Cardiac muscle cell (in vitro differentiated cells and primary cell): ENCODE measurements at places on chromosomes 11 and 22.
A peak's percentile ranks its signal among the peaks of the same experiment; 100 is the strongest.

GRCh38 chr22:39174498-39175352, 22.2 kb upstream of the CBX7 start:
- peak; percentile 79 for DNase-seq

DNA sequence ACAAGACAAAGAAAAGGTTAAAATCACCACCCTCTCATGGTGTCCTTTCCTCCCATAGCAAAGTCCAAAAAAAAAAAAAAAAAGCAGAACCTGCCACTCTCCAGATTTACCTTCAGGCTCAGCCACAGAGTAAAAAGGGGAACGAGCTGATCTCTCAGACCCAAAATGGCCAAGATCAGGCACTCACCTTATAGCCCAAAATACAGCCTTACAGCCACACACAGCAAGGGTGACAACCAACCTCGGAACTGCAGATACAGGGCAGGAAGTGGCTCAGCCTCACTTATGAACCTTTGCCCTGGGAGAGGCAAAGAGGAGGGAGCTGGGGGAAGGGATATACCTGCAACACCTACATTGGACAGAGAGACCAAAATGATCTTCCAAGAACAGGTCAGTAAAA, 4.5 kb downstream of the FHIP1B start:
- DNase-seq = no peak

GRCh38 chr22:48560389-48560751, 1267.3 kb downstream of the BRD1 start:
- no peak for DNase-seq

- DNase-seq = peak; percentile 9
Observed at GRCh38 chr11:96062134-96062533, 138.2 kb upstream of the MTMR2 start.

DNA sequence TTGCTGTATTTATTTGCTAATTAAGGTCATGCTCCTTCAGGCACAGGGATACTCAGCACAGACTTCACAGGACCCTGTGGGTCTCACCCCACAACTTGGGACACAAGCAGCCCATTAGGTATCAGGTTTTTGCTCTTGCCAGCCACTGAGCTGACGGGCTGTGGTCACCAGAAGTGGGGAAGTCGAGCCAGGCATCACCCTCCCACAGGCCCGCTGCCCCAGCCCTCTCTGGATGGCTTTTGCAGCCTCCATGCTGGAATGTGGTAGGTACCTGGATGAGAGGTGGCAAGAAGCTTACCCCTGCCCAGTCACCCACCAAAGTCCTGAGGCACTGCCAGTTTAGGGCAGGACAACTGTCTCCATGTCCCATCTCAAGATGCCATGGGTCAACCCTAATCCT, 88.4 kb downstream of the PAX6 start:
- DNase-seq = no peak

GRCh38 chr11:116065986-116066385, 561.8 kb upstream of the CADM1 start:
- no peak for DNase-seq

GRCh38 chr11:33396361-33396760, 139.2 kb downstream of the HIPK3 start:
- no peak for DNase-seq

DNA sequence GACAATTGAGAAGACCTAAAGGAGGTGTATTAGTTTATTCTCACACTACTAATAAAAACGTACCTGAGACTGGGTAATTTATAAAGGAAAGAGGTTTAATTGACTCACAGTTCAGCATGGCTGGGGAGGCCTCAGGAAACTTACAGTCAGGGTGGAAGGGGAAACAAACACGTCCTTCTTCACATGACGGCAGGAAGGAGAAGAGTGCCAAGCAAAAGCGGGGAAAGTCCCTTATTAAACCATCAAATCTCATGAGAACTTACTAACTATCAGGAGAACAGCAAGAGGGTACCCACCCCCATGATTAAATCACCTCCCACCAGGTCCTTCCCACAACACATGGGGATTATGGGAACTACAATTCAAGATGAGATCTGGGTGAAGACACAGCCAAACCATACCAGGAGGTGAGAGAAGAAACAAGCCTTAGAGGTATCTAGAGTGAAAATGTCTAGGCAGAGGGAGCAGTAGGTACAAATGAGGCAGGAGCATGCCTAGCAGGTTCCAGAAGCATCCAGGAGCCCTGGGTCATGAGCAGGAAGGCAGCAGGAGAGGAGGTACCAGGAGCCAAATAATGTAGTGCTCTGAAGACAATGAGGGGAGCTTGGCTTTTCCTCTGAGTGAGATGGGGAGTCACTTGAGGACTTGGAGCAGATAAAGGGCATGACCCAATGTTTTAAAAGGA, 31.6 kb downstream of the IL10RA start:
- DNase-seq = no peak

GRCh38 chr11:78081583-78081982, 1.9 kb upstream of the NDUFC2 start:
- DNase-seq = no peak

DNA sequence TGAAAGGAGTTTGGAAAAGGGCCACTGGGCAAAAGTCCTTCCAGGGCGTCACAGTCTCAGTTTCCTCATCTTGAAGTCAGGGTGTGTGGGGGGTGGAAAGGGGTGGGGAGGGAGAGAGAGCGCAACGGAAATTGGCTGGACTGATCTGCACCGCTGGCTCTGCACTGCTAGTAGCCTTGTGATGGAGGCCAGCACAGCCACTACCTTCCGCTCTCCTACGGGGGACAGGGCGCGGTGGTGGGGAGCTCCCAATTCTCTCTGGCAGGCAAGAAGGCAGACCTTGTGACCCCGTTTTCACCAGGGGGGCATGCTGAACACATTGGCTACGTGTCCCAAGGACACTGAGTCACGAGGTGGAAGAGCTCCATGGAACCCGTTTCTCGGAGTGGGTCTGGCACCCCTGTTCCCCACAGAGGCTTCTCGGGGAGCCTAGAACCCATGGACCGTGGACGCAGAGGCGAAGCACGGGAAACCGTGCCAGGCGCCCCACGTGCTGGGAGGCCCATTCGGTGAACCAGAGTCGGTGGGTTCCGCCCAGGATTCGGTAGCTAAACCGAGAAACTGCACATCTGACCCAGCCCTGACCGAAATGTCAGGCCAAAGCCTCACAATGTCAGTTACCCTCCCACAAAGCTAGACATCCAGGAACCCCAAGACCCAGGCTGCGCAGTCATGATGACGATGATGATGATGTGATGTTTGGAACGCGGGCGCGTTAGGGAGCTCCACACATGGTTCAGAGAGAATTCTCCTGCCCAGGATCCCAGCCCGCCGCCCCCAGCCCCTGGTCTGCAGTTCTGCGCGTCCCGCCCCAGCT, 28.3 kb upstream of the WNT11 start:
- no peak for DNase-seq

DNA sequence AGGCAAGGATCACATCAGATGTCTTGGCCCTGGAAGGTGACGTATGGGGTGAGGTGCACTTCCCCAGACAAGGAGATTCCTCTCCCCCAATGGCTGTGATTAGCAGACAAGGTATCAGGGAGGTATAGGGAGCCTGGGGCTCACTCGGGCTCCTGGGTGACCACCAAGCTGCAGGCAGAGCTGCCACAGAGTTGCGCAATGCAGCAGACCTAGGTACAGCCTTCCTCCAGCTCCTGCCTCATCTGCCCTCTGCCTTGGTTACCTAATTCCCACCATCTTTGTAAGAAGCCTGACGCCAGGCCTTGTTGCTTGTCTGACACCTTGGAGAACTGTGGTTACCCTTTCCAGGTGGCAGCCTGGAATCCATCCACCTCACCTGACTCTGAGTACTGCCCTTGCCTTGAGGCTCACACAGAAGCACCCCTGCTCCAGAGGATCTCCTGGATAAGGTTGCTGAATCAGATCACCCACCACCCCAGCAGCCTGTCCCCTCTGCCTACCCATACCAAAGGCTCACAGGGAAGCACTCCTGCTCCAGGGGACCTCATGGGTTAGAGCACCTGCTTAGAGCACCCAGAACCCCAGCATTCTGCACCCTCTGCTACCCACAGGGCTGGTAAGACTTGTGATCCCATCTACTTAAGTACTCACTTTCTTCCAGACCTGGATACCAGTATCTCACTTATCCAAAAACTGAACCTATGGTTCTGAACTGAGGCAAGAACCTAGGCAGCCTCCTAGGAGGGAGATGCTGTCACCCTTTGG, 40.4 kb downstream of the GAB4 start:
- DNase-seq = no peak

DNA sequence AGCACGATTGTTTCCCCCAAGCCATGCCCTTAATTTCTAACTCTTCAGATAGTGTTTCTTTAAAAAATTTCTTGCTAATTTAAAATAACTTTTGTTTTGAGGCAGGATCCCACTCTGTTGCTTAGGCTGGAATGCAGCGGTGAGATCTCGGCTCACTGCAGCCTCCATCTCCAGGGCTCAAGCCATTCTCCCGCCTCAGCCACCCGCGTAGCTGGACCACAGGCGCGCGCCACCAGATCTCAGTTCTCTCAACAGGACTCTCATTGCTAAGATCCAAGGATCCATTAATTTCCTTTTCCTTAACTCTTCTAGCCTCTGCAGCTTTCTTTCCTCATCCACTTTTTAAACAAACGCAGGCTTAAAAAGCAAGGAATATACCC, 327 bp upstream of the MED17 start:
- DNase-seq = no peak

DNA sequence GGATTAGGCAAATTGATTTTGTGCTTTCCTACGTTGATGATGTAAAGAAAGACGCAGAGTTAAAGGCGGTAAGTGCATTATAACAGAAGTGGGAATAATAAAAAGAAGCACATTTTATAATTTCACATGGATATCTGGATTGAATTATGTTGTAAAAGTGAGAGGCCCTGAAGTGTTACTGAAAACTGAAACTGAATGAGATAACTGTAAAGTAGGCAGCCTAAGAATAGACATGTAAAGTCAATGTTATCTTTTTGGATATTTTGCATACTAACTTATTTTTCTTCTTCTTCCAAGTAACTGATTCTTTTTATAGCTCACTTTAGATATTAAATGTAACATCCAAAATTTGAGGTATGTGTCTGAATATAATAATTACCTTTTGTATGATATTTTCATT, 28.3 kb downstream of the ANO5 start:
- no peak for DNase-seq

DNA sequence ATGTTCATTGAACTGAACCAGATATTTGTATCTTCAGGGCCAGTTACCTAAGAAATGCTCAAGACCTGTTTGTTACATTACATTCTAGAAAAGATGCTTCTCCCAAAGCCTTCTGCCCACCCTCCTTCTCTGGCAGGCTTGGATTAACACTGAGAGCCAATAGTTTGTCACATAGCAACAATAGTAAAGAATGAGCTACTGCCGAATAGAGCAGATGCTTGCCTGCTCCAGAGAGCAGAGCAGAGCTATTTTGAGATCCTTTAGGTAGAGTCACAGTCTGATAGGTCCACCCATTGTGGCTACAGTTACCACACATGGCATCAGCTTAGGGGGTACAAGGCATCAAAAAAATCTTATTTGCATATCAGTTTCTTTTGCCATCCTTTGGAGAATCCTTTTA, 13.5 kb upstream of the EP300 start:
- no peak for DNase-seq

GRCh38 chr11:27310707-27311106, 52.3 kb downstream of the CCDC34 start:
- DNase-seq = no peak

- DNase-seq = peak; percentile 37
Observed at GRCh38 chr11:14386895-14387480, 28.0 kb upstream of the RRAS2 start.

DNA sequence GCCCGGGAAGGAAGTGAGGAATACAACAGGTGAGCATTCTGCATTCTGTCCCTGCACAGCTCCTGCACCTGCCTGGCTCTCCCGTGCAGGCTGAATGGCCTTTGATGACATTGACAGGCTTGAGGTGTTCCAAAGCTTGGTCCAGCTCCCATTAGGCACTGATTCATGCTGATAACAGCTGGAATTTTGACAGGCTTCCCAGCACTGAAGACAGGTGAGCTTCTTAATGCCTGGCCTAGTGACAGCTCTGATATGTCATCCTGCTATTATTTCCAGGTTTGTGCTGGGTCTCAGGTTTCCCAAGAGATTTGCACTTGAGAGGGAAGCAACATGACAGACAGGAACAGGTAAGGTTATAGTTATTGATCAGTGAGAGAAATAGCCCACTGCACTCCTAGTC, 58.0 kb upstream of the MTNR1B start:
- DNase-seq = no peak

DNA sequence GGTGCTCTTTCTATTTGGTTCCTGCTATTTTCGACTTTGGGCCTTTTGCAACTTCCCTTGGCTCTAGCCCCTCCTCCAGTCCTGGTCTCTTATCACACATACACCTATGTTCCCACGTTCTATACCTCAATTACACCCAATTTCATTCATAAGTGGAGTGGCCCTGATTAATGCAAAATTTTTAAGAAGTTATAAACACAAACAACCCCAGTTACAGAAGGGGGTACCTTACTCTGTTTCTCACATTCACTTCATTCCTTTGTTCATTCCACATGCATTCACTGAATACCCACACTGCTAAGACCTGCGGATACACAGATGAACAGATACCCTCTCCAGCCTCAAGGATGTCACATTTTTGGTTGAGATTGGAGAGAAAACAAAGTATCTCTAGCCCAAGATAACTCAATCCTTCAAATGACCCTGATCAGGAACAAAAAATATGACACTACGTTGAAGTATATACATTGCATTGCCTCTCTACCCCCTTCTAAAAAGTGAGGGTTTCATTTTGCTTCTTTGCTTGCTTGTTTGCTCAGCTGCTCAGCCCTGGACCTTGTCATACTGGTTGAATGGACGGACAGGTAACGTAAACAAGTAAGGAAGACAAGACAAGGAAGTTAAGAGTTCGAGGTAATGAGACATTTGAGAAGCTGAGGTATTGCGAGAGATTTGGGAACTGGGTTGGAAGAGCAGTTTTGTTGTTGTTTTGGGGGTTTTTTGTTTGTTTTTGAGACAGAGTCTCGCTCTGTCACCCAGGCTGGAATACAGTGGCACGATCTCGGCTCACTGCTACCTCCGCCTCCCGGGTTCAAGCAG, 3.6 kb upstream of the VPS37C start:
- no peak for DNase-seq

- DNase-seq = peak; percentile 96
Observed at GRCh38 chr11:75214411-75214821, 26.2 kb upstream of the TPBGL start.

GRCh38 chr11:12094872-12095800, 15.3 kb upstream of the MICAL2 start:
- no peak for DNase-seq

- DNase-seq = no peak
Observed at GRCh38 chr11:121514432-121515334, 61.9 kb upstream of the SORL1-AS1 start.

DNA sequence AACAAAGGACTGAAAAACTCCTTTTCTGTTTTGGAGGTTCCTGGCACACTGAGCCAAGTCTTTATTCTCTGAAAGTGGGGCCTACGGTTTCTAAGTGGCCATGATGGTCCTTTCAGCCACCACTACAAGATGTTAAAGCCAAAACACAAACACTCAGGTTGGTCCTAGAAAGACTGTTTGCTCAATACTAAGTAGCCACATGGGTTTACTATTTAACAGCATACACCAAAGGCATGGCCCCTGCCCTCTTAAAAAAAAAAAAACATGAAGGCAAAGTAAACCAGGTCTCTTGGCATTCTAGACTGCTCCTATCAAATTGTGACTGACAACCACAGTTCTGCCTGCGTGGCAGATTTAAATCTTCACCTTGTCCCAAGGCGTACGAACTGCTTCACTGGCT, 123.6 kb upstream of the BID start:
- no peak for DNase-seq

- peak; percentile 87 for DNase-seq
Observed at GRCh38 chr22:38272373-38273134, at the start of gene TMEM184B. Gene TMEM184B, minus strand, starts transcription at chr22:38273010. Its CDS starts 25,049 bp downstream, at chr22:38247961.
